ENCODE measurements at places on chromosomes 6 and 20.

DNA sequence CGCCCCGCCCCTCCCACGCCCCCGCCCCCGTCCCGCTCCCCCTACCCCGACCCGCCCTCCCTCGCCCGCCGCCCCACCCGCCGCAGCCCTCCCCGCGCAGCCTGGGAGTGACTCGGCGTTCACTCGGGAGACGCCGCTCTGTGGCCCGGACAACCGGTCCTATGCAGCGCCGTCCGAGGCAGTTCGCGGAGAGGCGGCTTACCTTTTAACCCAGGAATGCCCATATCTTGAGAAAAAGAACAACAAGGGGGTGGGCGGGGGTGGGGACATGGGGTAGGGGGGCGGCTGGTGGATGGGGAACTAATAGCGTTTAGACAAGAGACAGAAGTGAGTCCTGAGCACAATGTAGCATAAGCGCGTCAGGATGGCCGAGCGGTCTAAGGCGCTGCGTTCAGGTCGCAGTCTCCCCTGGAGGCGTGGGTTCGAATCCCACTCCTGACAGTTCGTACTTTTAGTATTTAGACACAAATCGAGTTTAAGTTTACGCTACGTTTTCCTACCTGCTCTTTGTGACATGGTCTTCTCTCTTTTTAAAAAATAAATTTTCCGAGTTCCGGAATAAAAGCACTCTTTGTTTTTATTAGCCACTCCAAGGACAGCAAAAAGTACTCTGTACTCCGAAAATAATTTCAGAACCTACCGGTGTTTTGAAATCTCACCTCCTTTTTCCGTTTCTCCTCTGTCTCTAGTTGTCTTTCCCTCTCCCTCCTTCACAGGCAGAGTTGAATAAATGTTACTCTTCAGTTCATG is 17.1 kb upstream of the HMGN4 start:
- H3K36me3 ChIP-seq: no peaks in the 10 kb centered on the region
- H3K27me3 ChIP-seq: no peaks in the 10 kb centered on the region
- peaks cover 3% of the 10 kb centered on the region for H3K4me1 ChIP-seq
- DNase-seq: peak; percentile 91
- H3K4me3 ChIP-seq: peak overlapping the region; percentile 58

- no peaks in the 10 kb centered on the region for H3K4me1 ChIP-seq
- DNase-seq: no peak
- no peak overlapping the region for H3K27ac ChIP-seq
- no peaks in the 10 kb centered on the region for H3K36me3 ChIP-seq
Observed at GRCh38 chr6:63188828-63189227, 22.4 kb upstream of the FKBP1C start.

- no peaks in the 10 kb centered on the region for H3K36me3 ChIP-seq
- H3K4me1 ChIP-seq: no peaks in the 10 kb centered on the region
- DNase-seq: no peak
- no peak overlapping the region for H3K4me3 ChIP-seq
- no peak overlapping the region for H3K27ac ChIP-seq
Observed at GRCh38 chr6:92497281-92497680, 922.1 kb downstream of the EPHA7 start.

DNA sequence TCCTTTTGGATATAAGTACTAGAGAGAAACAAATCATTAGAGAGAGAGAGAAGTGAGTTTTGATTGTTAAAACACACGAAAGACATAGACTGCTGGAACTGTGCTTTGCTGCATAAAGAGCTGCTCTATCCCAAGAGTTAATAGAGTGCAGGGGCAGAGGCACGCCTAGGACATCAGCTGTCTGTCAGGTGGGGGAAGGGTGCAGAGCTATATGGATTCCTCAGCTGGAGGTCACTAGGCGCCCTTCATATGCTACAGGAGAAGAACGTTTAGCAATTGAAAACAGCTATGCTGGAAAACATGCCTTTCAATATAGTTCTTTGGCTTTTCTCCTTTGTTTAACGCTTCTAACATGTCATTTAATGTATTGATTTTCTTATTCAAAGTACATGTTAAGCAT is 169.0 kb upstream of the MCHR2 start:
- DNase-seq: no peak
- peaks cover 25% of the 10 kb centered on the region for H3K4me1 ChIP-seq
- no peak overlapping the region for H3K27ac ChIP-seq
- H3K4me3 ChIP-seq: no peak overlapping the region
- H3K36me3 ChIP-seq: no peaks in the 10 kb centered on the region

GRCh38 chr6:69366831-69367230 is 430.0 kb downstream of the LMBRD1 start:
- no peak overlapping the region for H3K27ac ChIP-seq
- H3K27me3 ChIP-seq: no peaks in the 10 kb centered on the region
- no peak overlapping the region for H3K4me3 ChIP-seq
- H3K36me3 ChIP-seq: no peaks in the 10 kb centered on the region

DNA sequence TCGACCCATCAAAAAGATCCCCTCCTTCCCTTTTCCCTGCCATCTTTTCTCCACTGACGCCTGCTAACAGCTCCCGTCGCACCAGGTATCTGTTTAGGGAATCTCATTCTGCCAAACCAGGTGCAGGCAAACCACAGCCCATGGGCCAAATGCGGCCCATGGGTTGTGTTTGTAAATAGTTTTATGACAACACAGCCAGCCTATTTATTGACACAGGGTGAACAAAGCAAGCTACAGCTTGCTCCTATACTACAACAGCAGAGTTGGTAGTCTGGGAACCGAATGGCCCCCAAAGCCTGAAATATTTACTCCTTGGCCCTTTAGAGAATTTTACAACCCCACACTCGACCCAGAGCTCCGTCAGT is 16.4 kb downstream of the NFATC2 start:
- H3K4me3 ChIP-seq: no peak overlapping the region
- no peaks in the 10 kb centered on the region for H3K4me1 ChIP-seq
- DNase-seq: no peak
- H3K27ac ChIP-seq: no peak overlapping the region

GRCh38 chr6:32058511-32058963 is 20.3 kb downstream of the CYP21A2 start:
- no peak for DNase-seq
- no peaks in the 10 kb centered on the region for H3K27me3 ChIP-seq
- no peak overlapping the region for H3K4me3 ChIP-seq
- H3K36me3 ChIP-seq: no peaks in the 10 kb centered on the region

Data from H1 (cell line).